Hematopoietic multipotent progenitor cell treated with erythropoietin and hydrocortisone succinate and interleukin-3 and kit ligand, for 8 days (in vitro differentiated cells): ENCODE measurements at places on chromosomes 2 and 18.

DNA sequence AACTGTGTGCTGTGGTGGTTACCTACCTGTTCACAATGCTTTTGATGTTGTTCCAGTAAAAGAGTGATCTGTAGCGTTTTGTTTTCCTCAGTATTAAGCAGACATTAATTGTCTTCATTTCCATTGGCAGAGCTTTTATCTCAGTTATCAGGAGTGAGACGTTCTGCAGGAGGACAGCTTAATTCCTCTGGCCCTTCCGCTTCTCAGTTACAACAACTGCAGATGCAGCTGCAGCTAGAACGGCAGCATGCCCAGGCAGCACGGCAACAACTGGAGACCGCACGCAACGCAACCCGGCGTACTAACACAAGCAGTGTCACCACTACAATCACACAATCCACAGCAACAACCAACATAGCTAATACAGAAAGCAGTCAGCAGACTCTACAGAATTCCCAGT, 78.3 kb downstream of the KCMF1 start:
- no peak for DNase-seq

- DNase-seq = no peak
Measured at GRCh38 chr2:7432436-7432835, 515.2 kb downstream of the RNF144A start.

DNA sequence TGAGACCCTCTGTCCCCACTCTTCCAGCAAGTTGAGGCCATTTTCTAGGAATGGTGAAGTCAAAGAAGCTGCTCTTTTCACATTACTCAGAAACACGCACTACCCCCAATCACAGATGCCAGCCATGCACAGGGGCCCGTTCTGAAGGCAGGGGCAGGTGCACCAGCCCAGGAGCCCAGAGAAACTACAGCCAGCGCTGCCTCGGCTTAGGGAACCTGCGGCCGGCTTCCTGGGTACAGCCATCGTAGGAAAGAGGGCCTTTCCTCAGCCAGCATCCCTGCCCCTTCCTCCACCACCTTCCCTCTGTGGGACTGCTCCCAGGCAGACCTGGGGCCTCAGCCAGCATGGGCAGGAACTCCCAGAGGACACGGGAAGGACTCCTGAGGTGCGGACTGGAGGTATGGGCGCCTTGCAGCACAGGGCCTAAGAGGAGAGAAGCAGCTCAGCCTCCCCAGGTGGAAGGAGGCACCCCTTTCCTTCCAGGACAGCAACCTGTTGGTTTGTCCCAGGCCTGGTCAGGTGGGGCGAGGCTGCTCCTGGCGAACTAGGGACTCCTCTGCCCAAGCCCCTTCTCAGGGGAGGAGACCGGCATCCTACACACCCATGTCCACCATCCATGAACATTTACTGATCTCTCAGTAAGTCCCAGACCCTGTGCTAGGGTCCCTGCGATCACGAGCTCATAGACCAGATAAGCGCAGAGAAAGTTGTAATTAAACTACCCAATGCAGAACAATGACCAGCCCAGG, 99.0 kb upstream of the ID2 start:
- DNase-seq = no peak

GRCh38 chr2:169619946-169620345, 35.8 kb downstream of the PPIG start:
- DNase-seq = no peak

- DNase-seq = no peak
Measured at GRCh38 chr2:43839776-43840564, 1.2 kb downstream of the ABCG8 start.

DNA sequence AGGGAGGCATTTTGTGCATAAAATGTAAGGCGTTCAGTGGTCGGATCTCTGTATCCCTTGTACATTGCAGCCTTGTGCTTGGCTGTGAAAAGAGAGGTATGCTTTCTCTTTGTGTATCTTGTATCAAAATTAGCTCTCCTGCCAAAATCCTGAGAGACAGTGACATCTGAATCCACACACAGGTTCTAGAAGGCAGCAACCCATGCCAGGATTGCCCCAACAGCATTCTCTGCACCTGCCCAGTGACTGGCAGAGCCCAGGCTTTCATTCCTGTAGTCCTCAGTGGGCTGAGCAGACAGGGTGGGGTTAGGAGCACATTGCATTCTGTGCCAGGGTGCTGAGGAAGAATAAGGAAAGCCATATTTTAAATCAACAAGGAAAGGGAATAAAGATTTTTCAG, 740.3 kb upstream of the RAB6C start:
- no peak for DNase-seq

DNA sequence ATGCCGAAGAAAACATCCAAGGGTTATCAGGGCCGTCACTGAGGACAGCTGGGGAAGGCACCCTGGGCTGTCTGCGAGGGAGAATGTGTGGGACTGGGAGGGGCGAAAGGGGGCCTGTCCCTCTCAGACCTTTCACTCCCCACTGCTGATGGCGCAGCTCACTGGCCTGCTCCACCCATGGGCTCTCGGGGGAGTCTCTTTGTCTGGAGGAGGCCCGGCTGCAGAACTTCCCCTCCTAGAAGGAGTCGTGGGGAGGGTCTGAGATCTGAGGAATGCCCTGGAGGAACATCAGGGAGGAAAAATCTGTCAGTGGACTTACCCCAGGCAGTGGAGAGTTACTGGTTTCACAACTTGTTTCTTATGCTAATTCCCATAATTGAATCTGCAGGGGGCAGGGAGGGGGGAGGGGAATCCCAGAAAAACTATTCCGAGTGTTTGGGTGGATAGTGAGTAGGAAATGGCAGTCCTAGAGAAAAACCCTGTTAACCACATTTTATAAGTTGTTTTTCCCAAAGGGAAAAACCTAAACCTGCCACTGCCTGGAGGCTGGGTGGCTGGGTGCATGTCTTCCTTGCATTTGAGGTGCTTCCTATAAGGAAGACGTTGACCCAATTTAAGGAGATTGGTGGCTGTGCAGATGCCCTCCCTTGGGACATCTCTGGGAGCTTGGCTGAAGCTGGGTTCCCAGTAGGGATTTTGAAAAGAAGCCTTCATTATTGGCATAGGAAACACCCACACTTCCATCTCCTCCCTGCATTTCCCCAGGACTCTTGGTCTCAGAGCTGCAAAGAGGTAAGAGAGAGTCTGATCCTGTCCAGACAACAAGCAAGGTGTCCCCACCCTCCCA, 11.7 kb upstream of the SEMA4C start:
- no peak for DNase-seq

GRCh38 chr2:189402932-189403331, 38.3 kb upstream of the WDR75 start:
- no peak for DNase-seq

DNA sequence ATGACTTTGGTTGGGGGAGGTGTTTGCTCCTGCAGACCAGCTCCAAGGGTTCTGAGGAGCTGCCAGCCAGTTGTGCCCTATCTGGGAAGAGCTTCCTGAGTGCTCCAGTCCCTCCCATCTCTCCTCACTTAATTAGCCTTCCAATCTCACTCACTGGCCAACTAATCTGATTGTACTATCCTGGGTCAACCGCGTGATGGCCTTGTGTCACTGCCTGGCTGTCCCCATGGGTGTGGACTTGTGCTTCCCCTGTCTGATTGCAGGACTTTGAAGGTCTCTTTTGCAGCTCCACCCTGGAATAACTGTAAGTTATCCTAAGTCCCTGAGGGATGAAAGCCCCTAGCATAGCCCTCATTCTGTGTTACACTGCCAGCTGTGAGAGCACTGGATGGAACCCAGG, 65.0 kb downstream of the SLC4A5 start:
- peak; percentile 4 for DNase-seq

DNA sequence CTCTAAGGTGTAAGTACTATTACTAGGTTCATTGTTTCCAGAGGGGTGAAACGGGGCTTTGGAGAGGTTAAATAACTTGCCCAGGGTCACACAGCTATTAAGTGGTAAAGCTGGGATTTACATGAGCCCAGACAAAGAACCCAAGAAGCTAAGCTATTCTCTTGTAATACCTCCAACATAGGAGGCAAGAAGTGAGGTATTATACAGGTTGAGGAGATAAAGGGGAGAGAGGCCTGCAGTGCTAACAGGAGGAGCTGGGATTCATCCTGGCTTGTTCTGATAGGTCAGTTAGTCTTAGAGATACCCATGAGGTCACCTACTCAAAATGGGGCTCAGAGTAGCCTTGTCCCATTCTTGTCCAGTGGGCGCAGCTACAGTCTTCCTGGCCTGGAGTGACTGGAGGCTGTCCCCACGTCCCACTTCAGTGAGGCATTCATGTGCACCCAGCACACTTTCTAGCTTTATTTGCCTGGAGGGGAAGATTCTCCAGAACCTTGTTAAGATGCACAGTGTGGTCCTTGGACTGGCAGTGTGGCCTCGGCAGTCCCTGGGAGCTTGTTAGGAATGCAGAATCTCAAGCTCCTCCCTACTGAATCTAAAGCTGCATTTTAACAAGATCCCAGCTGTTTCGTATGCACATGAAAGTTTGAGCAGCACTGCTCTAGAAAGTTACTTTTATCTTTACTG, 63.5 kb downstream of the MEIS1 start:
- no peak for DNase-seq

DNA sequence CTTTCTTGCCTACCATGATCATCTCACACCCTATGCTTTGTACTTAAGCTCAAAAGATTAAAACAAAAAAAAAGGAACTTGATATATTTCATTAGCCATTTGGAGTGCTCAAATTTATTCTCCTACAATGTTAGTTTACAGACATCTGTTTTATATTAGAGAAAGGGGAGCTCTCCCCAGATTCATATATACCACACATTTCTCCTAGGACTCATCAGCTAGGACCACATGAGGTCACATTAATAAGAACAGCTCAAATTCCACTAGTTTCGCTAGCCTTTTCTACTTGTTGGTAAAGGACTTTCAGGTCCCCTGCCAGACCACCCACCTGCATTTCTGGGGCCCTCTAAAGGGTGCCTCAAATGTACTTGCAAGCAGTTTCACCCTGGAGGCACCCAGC, 151.2 kb upstream of the MMADHC start:
- DNase-seq = no peak

- DNase-seq = no peak
Measured at GRCh38 chr18:67232991-67233390, 283.5 kb downstream of the DSEL start.

DNA sequence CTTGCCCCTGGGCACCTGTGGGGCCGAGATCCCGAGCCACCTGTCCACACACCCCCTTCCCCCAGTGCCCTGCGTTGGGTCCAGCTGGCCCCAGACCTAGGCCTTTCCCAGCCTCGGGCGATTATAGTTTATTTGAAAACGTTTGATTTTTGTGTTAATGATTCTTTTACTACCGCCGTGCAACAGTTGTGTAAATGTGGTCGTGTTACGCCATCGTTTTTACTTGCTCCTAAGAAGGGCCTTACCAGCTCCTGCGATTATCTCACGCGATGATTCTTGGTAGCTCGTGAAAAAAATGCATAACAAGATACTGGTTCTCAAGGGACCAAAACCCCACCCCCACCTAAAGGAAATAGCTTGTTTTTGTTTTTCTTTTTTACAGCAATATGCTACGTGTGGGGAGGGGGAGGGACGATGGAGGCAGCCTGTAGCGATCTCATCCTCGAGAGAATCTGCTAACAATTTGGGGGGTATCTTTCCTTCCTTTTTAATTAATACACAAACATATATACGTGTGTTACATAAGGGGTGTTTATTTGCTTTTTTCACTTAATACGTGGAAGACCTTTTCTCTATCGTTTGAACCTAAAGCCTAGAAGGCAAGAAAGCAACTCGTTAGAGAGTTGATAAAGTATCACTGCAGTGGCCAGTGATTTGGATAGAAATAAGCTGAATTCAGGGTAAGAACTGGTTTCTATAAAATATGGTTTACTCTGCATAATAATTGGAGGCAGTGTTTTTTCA, 1.0 kb downstream of the ZDBF2 start:
- DNase-seq = no peak

- DNase-seq = no peak
Measured at GRCh38 chr2:199456383-199457146, 1.2 kb downstream of the SATB2 start.

- DNase-seq = no peak
Measured at GRCh38 chr18:79555885-79556284, 123.7 kb upstream of the CTDP1 start.

- DNase-seq = peak; percentile 4
Measured at GRCh38 chr2:228657807-228658402, 476.4 kb upstream of the SPHKAP start.

- no peak for DNase-seq
Measured at GRCh38 chr2:58899692-58900091, 658.6 kb upstream of the FANCL start.

GRCh38 chr18:59707306-59707705, 10.1 kb upstream of the CCBE1 start:
- DNase-seq = no peak

- no peak for DNase-seq
Measured at GRCh38 chr18:63440881-63441280, 18.6 kb upstream of the VPS4B start.

GRCh38 chr2:204849892-204850291, 304.6 kb downstream of the PARD3B start:
- DNase-seq = no peak

DNA sequence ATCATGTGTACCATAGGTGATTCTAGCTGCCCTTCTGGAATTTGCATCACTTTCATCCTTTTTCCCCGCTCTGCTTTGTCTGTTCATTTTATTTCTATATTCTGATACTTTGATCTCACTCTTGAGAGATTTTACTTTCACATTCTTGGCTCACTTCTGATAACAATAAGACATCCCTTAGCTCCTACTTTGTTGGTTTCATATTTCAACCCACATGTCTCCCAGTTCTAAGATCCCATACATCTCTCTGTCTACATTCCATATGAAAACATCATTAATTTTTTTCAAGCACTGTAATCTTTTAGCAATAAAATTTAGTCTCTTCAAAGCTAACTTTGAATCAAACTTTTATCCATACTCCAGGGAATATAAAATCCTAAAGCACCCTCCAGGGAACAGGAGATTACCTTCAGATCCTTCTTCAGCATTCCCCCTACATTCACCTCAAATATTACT, 75.6 kb downstream of the COL3A1 start:
- DNase-seq = no peak

DNA sequence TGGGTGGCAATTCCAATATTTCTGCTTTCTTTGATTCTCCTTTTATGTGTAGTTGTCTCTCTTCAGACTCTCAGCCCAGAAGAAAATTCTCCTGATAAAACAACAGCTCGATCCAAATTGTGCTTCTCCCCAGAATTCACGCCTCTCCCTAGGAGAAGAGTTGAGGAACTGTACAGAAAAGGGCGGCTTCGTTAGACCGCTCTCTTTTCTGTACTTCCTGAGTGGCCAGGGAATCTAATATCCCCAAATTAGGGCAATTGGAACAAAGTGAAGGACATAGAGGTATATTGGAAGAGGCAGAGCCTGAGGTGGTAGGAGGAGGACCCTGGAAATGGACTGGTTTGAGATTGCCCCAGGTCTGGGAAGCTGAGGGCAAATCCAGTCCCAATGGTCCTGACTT, 5.6 kb downstream of the ADCYAP1 start:
- DNase-seq = no peak
